ENCODE measurements at places on chromosomes 2 and 18. TPM values are rescaled to one million over a fixed set of nuclear protein-coding genes. Genes with fewer than 3 reads are reported as not detected.

GRCh38 chr2:129849559-129850160 lies 129.8 kb upstream of the RAB6C start:
- peak; percentile 79 for ATAC-seq

DNA sequence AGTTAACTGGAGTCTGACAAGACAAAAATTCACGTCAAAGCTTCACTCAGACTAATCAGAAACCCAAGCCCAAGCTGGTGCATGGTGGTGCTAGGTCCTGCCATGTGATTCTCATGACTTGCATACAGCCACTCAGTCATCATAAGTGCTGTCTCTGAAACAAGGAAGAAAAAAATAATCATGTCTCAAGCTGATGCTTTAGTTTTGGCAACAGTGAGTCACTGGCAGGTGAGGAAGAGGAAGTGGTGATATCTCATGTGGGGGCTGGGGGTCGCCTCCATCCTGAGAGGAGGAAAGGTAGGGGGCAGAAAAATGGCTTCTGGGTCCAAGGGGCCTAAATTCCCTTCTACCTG lies 136.3 kb downstream of the TMEM163 start:
- peak; percentile 25 for ATAC-seq

DNA sequence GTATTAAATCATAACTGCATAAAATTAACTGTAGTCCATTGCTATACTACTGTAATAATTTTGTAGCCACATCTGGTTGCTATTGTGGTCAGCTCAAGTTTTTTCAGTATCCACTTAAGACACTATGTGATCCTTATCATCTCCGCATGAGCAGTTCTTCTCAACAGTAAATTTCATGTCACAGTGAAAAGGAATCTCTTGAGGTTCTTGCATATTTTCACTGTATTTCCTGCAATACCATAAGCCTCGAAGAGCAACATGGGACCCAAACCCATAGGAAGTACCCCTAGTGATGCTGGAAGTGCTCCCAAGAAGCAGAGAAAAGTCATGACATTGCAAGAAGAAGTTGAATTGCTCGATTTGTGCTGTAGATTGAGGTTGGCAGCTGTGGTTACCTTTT lies 86.7 kb downstream of the LDLRAD4 start:
- no peak for ATAC-seq

DNA sequence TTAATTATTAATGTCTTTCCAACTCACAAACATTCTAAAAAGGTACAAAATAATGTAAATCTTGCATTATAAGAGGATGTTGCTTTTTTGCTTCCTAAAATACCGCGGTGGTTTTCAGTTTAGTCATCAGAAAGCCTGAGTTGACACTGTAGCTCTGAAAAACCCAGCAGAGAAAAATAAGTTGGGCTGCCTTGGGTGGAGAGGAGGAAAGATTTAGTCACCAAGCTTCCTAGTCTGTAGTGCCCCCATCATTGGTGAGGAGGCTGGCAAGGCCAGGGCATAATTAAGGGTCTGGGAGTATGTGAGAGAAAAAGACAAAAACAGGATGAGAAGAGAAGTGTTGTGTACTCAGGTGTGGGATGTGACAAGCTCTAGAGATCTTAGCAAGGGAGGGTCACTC lies 5.7 kb downstream of the PTPRM start:
- no peak for ATAC-seq

- ATAC-seq, result no peak
These were observed 440.9 kb downstream of the ZNF516 start for GRCh38 chr18:76054156-76054555.

DNA sequence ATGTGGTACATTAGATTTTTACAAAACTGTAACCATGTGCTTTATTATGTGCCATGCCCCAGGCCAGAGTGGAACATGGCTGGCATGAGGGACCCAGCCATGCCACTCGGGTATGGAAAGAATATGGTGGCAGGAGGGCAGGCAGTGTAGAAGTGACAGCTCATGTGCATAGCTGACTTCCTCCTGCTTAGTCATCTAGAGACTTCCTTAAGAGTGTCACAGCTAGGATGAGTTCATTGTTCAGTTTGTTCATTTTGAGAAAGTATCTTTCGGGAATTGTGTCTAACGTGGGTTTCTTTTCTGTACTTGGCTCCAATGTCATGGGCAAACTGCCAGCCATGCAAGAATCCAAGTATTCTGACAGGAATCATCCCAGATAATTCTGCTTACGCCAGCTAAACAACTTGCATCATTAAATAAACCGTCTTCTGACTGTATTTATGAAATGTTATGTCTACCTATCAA lies 94.3 kb upstream of the ITGB6 start:
- peak; percentile 90 for ATAC-seq

DNA sequence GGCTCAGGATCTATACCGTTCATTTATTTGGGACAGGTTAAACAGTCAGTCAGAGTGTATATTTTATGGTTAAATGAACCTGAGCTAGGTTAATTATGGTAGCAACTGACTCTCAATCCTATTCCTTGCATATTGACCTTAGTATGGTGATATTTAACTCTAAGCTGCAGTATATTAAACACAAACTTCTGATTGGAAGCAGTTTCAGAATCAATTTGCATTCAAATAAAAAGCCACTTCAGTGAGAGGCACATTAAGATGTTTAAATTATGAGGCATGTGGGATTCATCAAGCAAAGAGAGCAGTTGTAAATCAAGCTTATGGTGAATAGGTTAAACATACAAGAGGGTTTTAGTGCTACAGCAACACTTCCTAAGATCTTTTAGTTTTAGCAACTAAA lies 40.4 kb downstream of the FRZB start:
- no peak for ATAC-seq

The UGT1A4 gene
- total RNA-seq, result 0.80 TPM

The ATP5F1A gene
- 466 TPM for total RNA-seq
